Tongue (tissue), 3 donors: ENCODE measurements at places on chromosomes 2 and 18. TPM values are rescaled to one million over a fixed set of nuclear protein-coding genes. Genes with fewer than 3 reads are reported as not detected.

- DNase-seq: peak; percentile 93
Observed at GRCh38 chr2:1742681-1743395, 1.5 kb downstream of the PXDN start.

DNA sequence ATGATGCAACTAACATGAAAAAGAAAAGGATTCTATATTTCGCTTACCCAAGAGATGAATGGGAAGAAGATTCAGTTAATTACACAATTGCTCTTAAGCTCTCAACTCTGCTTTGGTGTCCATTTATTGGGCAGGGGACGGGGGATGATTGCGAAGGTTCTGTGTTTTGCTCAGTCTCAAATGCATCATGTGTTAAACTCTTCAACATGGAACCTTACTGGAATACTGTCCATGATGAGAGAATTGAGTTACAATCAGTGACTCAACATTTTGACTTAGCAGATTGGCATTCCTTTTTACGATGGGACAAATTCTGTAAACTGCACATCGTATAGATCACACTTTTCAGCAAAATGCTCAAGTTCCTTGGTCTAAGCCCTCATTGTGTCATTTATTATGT, 135.6 kb downstream of the RBMS1 start:
- no peak for DNase-seq

The VSNL1 gene
- 20.6 TPM for total RNA-seq

- no peak for DNase-seq
Observed at GRCh38 chr2:216431531-216431856, 19.2 kb downstream of the SMARCAL1 start.

- peak; percentile 67 for DNase-seq
Observed at GRCh38 chr2:231530099-231531011, at the start of gene NMUR1. Gene NMUR1 (minus strand): TSS chr2:231530445. CDS start chr2:231530361, 84 bp downstream.

DNA sequence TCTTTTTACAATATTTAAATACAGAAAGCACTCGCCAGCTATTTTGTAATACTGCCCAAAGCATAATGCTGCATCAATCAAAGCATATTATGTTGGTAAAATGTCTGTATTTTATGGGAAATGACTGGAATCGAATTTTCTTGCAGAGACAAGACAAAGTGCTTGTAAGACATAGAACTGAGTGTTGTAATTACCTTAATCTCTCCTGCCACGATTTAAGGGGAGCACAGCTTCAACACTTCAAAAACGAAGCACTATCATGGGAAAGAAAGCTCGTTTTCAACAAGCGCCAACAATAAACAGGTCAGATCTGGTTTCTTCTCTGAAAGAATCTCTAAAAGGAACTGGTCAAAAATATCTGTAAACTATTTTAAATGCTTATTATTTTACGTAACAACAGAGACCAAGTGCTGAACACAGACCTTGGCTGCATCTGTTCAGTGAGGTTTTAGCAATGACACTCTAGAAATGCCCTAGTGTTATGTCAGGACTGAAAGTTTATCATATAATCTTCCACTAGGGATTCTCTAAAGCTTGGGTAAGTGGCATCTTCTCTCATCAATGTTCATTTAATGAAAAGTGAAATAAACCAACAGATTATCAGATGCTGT, 19.0 kb downstream of the RND3 start:
- no peak for DNase-seq

DNA sequence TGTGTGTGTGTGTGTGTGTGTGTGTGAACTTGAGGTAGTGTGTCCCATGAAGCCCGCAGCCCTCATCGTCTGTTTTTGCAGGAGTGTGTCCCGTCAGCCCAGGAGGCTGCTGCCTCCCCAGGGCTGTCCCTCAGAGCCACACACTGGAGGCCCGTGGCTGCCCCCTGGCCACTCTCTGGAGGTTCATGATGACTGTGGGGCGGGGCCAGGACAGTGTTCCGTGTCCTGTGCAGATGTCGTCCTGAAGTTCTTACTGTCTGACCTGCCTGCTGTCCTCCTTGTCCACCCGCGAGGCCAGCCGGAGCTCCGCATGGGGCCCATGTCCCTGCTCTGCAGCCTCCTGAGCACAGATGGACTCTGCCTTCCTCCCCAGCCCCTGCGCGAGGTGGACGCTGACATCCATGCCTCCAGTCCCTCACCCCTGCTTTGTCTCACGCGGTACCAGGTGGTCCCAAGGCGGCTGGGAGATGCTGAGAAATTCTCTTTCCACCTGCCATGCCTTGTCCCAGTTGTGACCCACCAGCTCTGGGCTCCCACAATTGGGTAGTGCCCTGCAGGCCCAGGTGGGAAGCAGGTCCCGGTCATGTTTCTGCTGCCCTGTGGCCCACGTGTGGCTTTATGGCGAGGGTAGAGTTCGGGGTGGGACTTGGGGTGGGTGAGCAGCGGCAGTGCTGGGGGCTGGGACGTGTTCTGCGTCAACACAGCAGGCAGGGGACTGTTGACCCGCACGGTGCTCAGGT, 92.8 kb downstream of the NFATC1 start:
- DNase-seq: no peak
